Inflammatory macrophage (primary cell): ENCODE measurements at places on chromosomes 6 and 20.

DNA sequence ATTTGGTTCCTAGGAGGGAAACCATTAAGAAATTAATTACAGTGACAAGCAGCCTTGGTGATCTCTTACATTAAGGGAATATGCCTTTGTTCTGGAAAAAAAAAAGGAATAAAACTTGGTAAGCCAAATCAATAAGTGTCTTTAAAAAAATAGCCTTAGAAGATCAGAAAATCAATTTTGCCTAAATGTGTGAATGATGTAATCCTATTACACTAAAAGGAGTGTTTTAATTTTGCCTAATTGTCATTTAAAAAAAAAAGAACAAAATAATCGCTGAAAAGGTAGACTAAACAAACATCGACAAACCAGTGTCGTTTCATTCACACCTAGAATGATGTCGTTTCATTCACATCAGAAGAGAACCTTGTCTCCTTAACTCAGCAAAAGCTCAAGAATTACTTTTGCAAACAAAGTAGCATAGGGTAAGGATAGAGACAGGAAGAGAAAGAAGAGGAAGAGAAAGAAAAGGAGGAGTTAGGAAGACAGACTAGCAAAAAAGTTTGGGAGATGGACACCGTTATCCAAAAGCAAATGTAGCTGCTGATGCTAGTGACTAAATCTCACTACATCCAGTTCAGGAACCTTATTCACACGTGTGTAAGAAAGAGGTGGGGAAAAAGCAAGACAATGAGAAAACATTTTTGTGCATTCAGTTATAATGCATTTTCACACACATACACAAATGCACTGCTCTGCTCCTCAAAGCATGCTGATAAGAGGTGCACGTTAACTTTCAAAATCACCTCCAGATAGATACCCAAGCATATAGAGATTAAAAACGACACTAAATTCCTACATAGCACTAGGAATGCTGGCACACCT is 60.6 kb downstream of the HIVEP2 start:
- DNase-seq: no peak

- DNase-seq: no peak
Measured at GRCh38 chr20:20173254-20173653, 120.9 kb downstream of the CFAP61 start.

- DNase-seq: no peak
Measured at GRCh38 chr6:156822747-156823206, 45.6 kb downstream of the ARID1B start.

DNA sequence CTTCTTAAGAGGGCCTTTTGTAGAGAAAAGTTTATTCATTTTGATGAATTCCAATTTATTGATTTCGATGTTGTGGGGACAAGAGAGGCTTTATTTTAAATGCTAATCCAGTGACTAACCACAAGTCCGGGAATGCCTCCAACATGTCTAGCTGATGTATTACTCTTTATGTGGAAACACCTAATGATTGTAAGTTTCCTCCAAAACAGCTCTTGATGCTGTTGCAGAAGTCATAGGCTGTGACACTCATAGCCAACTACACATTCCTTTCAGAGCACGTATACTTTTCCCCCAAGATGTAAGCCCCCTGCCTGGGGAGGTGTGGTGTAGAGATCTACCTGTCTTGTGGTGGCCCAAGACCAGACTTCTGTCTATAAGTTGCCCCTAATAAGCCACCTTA is 61.3 kb upstream of the RNF24 start:
- DNase-seq: no peak

DNA sequence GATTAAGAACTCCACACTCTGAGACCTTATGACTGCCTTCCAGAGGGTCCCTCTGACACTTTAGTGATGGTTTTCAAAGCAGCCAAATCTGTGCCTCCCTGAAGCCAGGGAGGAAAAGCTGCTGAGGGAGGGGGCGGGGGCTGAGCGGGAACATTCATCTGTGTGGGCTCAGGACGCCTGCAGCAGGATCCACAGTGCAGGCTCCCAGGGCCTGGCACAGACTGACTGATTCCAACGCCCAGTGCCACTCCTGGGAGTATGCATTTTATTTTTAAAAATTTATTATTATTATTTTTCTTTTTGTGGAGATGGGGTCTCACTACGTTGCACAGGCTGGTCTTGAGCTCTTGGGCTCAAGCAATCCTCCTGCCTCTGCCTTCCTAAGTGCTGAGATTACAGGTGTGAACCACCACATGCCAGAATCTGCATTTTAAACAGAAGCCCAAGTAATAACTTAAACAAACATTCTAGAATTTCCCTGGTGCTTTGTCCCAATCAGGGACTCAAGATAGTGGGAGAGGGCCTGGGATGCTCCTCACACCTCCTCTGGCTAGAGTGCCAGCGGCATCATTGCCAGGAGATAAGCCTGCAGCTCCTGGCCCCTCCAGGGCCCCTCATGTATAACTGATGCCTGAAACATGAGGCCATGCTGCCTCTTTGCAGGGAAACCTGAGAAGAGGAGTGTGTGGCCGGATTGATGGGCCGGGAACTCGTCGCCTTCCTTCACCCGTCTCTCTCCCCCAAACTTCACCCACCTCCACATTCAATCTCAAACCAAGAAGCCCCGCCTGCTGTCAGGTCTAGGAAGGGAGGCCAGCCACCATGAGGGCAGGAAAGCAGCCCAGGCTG is 438 bp upstream of the TMC2 start:
- no peak for DNase-seq

DNA sequence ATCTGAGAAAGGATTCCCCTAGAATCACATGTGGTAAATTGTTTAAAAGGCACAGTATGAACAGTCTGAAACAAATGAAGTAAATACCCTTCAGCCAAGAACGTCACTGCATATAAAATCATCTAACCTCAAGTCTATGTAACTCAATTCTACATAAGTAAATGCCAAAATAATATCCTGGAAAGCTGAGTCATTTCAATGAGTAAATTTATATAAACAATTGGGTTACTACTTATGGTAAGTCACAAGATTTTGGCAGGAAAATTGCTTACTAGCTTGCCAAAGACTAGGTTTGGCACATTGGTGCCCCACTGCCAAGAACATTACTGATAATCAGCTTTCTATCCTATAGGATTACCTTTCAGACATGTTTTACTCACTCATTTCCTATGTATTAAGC is 8.4 kb downstream of the GMDS start:
- DNase-seq: no peak

DNA sequence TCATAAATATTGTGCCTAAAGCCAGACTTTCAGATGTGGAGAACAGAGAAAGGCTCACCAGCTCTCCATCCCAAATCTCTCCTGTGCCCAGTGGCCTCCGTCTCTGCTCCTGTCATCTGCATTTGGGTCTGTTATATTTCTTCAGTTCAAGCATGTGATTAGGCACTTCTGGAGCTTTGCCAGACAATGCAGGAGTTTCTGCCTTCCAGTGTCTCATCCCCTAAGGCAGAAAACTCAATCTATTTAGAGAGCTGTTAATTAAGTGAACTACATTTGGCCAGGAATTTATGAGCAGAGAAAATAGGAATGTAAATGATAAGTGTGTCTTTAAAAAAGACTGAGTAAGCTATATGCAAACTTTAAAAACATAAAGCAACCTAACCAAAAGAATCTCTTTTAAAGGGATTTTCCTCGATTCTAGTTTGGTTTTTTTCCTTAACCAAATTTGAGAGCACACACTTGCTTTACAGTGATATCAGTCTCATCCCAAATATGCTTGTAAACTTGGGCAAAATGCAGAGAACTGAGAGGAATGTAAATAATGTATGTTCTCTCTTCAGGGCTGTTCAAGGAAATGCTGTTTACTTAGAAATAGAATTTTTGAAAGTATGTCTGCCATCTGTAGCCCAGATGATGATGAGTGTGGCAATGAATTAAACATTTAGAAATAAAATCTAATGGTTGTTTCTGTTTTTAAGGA is 113.9 kb downstream of the ELOVL4 start:
- DNase-seq: no peak

GRCh38 chr6:54100411-54101006 is 10.7 kb upstream of the MLIP start:
- DNase-seq: no peak

DNA sequence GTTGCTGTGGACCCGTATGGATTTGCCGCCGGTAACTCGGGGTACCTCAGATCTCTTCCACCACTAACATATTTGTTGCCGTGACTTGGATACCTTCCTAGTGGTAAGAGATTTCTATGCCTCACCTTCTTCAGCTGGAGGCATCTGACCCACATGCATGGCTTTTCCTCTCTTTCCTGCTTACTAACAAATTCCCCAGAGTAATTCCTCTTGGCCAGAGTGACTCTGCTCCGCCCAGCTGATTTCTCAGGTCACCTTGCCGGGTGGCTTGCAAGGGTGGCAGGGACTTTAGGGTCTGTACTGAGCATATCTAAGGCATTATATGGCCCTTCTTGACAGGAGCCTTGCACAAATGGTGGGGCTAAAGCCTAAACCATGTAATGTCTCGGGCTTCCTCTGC is 38.2 kb downstream of the FAM184A start:
- DNase-seq: no peak

DNA sequence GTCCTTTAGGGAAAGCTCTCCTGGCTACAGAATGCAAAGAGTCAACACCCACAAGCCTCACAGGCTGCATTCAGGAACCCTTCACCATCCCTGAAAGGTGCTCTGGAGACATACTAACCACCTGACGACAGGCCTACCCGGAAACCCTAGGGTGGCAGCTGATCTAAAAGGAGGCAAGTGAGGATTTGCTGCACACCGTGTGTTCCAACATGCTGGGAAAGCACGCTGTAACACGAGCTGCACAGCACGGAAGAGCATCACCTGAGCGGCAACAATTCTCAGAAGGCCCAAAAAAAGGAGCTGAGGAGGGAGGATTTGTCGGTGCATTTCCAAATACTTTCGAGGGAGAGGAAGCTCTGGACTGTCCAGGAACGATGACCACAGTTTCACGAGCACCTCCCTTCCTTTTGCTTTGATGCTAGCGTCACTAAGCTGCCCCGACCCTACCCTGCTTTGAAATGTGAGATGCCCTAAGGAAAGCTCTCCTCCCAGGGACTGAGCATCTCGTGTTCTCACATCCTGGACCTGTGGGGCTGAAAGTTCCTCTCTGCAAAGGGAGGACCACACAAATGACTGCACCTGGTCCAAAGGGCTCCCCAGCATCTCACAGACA is 87.0 kb downstream of the PPP1R3G start:
- DNase-seq: no peak

DNA sequence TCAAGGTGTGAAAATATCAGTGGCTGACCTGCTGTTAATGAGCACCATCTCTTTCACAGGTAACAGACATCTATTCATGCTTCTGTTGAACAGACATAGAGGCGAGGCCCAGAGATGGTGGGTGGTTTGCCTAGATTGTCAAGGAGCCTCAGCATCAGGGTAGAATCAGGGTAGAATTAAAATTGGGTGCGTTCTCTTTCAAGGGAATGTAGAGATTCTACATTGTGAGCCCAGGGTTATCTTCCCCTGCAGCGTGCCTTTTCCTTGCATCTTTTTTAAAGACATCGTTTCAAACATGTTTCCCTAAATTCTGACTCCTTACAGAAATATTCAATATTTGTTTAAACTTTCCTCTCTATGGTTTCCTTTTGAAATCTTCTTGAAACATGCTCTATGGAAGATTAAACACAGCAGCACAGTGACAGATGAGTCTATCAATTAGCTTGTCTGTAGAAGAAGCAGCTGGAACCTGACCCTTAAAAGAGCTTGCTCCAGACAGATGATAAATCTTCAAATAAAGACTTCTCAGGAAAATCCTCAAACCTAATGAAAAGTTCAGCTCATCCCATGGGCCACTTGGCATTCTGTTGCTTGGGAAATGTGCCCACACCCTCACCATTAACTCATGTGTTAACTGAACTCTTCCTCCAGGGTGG is 119.8 kb downstream of the IPCEF1 start:
- no peak for DNase-seq

DNA sequence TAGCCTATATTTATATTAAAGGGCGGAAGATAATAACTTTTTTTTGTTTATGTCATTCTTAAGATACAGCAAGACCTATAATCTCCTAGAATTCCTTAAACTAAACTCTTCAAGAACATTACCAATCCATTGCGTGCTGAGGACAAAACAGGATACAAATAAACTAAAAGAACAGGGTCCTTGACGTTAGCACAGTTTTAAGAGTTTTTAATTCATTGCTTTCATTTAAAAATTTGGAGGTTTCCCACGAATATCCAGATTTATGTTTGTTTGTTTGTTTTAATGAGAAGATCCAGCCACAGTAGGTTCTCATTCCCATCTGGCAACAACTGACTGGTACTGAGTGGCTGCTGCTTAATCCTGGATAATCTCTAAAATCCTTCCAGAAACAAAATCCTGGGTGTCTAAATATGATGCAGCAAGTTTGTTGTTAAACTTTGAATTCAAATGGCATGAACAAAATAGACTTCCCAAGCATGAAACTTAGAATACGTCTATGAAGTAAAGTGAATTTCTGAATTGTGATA is 153.7 kb downstream of the HACE1 start:
- DNase-seq: no peak

- no peak for DNase-seq
Measured at GRCh38 chr20:34525709-34526416, 9.6 kb downstream of the DYNLRB1 start.

GRCh38 chr6:136341367-136341766 is 51.7 kb upstream of the BCLAF1 start:
- DNase-seq: no peak

- DNase-seq: no peak
Measured at GRCh38 chr6:85726206-85726605, 83.5 kb upstream of the SYNCRIP start.
